ENCODE measurements at places on chromosomes 6 and 20.

DNA sequence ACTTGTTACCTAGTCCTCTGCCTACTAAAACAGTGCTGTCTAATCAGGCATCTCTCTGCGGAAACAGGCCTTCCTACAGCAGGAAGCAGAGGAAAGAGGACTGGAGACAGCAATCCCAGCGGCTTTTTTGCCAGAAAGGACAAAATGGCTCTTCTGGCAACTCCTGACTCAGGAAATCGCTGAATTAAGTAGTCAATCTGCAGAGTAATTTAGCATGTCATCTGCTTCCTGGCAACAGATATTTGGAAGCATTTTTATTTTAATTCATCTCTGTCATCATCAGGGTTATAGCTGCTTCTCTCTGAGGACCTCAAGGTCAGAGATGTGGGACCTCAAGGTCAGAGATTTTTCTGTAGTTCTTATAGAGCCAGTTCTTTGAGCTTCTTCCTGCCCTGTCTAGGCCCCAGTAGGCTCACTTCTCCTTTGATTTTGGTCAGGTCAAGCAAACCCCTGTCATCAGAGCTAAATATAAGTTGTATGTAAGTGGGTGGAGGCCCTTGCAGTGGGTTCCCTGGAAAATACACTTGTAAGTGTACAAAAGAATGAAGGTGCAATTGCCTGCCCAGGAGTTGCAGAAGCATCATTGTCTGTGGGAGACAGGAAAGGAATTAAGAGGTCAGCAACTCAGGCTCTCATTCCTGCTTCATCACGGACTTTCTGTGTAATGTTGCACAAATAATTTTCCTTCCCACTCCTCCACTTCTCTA lies 229.4 kb downstream of the ALDH8A1 start:
- DNase-seq = no peak

DNA sequence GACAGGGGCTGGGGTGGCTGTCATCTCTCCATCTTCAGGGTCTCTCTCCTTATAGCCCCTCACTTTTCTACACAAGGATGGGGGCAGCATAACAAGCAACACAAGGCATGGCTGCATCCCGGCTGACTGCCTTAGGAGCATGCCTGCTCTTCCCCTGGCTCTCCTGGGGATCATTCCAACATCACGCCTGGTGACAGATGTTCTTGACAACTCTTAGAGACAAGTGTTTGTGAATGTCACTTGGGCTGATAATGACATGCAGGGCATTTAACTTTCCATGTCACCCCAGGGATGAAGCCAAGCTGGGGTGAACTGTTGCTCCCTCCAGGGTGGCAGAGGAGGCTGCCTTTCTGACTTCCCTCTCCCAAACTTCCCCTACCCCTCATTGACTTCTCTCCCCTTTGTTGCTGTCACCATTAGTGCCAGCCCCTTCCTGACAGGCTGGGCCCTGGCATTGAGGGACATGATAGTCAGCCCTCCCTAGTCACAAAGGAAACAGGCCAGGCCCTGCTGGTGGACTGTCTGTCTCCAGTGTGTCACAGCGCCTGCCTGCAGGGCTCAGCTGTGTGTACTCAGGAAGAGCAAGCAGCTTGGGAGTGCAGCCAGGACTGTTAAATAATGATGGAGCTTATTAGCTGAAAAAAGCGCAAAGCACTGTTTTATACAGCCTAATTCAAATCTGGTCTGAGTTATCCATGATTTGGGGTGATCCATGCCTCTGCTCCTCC lies 161.8 kb downstream of the LRFN2 start:
- DNase-seq = no peak

DNA sequence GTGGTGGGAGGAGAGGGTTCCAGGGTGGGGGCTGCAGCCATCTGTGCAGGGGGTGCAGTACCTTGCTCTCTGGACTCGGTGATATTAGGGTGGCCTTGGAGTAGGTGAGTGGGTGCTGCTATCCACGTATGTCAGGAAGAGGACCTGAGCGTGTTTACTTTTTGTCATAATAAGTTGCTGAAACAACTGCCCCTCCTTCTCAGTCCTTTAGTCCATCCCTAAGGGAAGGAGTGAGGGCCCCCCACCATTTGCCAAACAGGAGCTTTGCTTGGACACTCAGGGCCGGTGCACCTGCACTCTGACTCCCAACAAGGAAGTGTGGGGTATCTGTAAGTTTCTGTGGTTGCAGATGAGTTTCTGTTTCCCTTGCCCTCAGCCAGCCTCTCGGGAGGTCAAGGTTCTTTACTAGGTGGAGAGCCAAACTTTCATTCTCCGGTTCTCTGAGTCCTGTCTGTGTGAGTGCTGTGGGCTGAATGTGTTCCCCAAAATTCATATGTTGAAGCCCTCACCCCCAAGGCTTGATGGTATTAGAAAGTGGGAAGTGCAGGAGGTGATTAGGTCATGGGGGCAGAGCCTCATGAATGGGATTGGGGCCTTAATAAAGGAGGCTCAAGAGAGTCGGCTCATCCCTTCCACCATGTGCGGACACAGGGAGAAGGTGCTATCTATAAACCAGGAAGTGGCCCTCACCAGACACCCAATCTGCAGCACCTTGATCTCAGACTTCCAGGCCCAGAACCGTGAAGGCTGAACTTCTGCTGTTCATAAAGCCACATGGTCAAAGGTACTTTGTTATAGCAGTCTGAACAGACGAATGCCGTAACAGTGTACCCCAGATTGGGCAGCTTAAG lies 19.6 kb upstream of the CCR6 start:
- DNase-seq = no peak

DNA sequence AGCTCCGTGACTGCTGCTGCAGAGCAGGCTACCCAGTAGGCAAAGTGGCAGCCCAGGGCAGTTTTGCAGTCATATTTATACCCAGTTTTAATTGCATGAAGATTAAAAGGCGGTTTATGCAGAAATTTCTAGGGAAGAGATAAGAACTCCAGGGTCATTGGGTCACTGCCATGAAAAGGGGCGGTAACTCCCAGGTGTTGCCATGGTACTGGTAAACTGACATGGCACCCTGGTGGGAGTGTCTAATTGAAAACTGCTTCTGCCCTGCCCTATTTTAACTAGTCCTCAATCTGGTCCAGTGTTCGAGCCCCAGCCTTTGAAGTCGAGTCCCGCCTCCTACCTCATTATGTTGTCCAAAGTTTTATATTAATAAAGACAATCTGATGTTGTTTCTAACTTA lies 75.0 kb upstream of the FUCA2 start:
- DNase-seq = no peak

GRCh38 chr6:37432590-37432915 lies 468 bp upstream of the CMTR1 start:
- DNase-seq = no peak

DNA sequence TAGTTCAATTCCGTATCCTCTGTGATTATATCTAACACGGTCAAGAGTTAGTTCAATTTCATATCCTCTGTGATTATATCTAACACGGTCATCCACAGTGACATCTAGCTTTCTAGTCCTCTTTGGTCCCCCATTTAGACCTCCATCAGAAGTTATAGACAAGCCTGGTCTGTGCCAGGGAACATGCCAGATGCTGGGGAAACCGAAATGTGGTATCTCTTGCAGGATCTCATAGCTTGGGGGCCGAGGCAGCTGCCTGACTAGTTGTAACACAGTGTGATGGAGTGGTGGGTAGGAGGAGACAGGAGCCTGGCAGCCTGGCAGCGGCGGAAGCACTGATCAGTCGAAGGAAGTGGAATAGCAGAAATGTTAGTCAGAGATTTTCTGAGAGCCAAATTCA lies 13.8 kb upstream of the SMOC2 start:
- no peak for DNase-seq

DNA sequence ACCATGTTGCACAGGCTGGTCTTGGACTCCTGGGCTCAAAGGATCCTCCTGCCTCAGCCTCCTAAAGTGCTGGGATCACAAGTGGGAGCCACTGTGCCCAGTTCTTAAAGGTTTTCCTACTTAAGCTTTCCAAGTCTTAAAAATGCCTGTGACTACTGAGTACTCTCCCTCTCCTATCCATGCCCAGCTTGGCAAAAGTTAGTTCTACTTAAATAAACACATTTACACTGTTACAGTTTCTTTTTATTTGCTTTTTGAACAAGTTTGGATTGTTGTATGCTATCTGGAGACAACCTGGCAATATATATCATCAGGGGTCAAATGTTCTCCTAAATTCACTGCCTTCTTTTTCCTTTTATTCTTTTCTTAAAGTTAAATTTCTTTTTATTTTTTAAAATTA lies 61.0 kb upstream of the GCM1 start:
- no peak for DNase-seq

GRCh38 chr6:34656378-34657036 lies 40.1 kb downstream of the ILRUN start:
- no peak for DNase-seq

- no peak for DNase-seq
These were observed 386.0 kb downstream of the SMOC2 start for GRCh38 chr6:168826726-168827585.

DNA sequence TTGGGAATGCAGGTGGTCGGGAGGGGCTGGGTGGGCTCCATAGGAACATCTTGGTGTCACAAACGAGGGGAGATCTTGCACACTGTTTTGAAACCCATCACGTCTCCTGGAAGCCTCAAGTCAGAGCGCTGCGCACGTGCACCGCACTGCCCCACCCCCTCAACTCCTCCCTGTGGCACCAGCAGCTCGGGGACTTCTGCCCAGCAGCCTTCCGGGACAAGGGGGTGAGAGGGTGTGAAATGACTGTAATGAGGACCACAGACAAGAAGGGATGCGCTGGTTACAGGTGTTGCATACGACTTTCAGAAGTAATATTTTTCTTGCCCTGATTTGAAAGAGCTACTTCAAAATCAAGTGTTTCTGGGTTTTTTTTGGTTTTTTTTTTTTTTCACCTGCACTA lies 60.3 kb downstream of the FOXC1 start:
- DNase-seq = no peak

DNA sequence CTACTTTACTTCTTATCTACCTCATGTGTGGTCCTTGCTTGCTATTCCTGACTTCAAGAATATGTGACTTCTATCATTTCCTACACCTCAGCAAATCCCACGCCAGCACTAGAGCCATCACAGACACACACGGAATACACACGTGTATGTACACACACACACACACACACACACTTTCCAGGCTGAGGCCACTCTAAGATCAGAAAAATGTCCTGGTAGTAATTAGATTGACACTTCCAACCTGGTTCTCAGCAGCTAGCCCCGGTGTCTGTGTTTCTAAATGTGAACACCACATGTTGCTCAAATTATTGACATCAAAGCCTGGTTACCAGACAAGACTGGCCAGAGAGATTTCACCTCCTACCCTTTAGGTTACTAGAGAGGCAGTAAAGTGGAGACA lies 54.1 kb upstream of the SASH1 start:
- DNase-seq = no peak

DNA sequence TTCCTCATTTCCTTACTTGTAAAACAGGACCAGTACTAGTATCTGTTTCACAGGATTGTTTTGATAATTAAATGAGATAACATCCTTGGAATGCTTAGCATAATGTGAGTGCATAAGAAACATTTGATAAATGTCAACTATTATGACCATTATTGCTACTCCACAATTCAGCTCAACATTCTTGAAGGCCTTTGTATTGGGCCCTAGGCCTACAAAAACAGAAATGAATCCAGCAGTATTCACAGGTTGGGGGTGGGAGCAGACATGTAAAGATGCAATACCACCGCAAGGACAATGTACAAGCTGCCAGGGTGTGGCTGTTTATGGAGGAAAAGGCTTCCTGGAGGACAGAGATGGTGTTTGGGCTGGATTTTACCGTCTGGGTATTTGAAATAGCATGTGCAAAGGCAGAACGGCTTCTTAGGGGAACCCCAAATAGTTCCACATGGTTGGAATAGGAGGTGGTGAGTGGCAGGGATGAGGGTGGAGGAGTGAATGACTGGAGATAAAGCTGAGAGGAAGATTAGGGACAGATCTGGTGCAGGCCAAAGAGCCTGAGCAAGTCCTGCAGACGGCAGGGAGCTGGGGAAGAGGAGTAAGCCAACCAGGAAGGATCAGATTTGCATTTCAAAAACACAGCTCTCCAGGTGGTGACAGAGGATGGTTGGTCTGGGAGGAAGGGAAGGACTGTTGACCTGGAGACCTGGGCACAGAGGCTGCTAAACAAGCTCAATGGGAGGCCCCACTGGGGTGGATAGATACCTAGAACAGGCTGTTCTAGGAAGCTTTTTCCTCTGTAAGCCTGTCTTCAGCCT lies 57.0 kb upstream of the EPB41L1 start:
- no peak for DNase-seq

DNA sequence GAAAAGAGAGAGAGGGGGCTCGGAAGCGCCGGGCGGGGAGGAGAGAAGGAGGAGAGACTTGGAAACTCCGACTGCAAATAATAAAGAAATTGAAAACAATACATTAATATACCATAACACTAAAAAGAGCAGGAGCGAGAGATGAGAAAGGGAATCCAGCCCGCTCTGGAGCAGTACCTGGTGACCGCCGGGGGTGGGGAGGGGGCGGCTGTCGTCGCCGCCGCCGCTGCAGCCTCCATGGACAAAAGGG lies 338 bp downstream of the E2F3 start:
- no peak for DNase-seq

- no peak for DNase-seq
These were observed 2.4 kb downstream of the MARCKS start for GRCh38 chr6:113859349-113860180.

GRCh38 chr6:126553854-126554253 lies 213.9 kb downstream of the CENPW start:
- no peak for DNase-seq

- no peak for DNase-seq
These were observed 70.1 kb upstream of the TULP4 start for GRCh38 chr6:158242071-158242606.

- no peak for DNase-seq
These were observed 154.2 kb upstream of the MAFB start for GRCh38 chr20:40843251-40843650.

- no peak for DNase-seq
These were observed 70.6 kb downstream of the HDDC2 start for GRCh38 chr6:125231133-125231532.

GRCh38 chr6:17949168-17949567 lies 38.3 kb downstream of the KIF13A start:
- DNase-seq = no peak

GRCh38 chr20:37463726-37464494 lies 57.1 kb upstream of the NNAT start:
- DNase-seq = no peak

GRCh38 chr20:62427172-62428001 lies at the start of gene RBBP8NL:
Gene RBBP8NL, minus strand, starts transcription at chr20:62427539. Its CDS starts 7,892 bp downstream, at chr20:62419647.
- no peak for DNase-seq

DNA sequence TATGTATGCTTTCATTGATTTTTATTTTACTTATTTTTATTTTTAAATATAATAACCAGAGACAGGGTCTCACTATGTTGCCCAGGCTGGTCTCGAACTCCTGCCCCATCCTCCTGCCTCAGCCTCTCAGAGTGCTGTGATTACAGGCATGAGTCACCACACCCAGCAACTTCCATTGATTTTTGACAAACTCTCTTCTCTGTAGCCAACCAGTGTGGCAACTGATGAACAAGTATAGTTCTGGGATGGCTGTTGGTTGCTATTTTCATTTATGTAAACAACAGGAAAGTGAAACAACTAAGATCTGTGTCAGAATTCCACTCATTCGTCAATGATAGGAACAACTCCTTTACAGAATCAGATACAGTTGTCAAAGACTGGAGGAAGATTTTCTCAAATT lies 356.7 kb upstream of the JARID2 start:
- no peak for DNase-seq
